ENCODE measurements at places on chromosomes 4 and X.

DNA sequence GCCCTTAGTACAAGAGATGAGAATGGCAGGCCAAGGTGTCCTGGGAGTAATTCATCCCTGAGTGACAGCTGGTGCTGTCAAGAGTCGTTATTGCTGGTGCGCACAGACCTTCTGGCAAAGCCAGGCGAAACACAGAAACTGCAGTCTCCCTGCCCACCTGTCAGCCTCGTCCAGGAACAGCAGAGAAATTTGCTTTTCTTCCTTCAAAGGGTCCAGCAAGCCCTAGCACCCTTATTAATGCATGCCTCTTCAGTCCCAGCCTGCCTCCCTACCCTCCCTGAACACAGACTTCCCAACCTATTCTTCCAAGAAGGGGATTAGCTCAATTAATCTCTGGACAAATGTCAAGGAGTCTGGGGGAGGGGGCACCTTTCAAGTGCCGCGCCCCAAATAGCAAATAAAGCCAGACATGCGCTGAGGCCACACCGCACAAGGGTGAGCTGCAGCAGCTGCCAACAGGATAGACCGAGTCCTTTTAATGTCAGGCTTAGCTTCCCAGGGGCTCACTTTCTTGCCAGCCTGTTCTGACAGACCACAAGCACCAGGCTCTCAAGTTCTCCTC is 250.7 kb upstream of the RASGEF1B start:
- DNase-seq: no peak

DNA sequence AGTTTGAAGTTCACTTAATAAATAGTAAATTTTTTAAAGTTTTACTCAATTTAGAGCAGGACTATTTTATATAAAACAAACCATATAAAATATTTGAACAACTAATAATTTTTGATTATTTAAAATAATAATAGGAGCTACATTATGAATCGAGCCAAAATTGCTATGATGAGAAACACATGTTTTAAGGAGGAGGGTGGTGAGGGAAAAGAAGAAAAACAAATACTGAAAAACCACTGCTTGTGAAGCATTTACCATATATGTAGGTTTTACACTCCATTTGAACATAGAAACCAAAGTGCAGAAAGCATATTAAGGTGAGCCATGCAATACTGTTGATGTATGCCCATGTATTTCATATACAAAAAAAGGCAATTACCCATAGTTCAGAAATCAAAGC is 448.9 kb downstream of the FSTL5 start:
- DNase-seq: no peak

GRCh38 chr4:159308566-159309340 is 205.9 kb downstream of the RAPGEF2 start:
- no peak for DNase-seq

GRCh38 chrX:154650221-154650510 is 3.2 kb downstream of the CTAG2 start:
- no peak for DNase-seq

DNA sequence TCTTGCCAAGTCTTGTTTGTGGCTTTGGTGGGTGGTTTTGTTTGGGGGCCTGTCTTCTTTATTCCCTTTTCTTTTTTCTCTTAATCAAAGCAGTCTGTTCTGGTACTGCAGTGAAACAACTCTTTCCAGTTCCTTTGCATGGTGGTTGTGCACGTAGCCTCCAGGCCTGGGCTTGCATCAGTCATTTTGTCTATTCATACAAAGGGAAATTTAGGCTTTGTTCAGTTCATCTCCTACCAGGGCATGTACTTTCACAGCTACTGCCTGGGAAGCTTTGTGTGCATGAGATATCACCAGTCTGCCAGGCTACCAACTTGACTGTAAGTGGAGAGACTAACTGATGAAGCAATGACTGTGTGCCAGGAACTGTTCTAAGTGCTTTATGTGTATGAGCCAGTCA is 8.5 kb downstream of the TRIM2 start:
- DNase-seq: no peak

DNA sequence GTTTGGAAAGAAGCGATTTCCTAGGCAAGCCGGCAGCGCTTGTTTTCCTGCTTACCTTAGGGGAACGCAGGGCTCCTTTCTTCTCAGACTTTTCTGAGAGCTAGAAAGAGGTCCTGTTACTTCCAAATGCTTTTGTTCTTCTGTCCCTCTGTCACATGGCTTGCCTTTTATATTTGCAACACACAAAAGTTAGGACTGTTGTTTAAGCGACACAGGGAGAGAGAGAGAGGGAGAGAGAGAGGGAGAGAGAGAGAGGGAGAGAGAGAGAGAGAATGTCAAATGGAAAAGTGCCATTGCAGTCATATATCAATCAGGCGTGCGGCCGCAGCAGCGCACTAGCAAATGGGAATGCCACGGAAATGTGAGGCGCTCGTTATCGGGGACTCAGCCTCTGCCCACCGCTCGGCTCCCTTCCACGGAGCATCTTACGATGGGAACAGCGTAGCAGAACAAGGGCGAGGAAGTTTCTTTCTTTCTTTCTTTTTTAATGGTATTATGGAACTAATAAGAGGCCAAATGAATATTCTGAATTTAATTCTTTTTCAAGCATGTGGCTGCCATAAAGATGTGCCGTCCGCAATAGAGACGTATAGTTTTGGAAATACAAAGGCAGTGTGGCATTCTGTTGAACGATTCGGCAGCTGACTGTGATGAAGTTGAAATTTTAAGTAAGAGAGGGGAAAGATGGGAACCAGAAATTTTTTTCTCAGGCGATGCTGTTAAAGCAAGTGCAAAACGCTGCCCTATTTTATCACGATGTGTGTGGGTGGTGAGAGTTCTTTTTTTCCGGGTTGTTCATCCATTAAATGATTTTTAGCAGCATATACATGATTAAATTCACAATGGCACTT is at the start of gene NDP:
Gene NDP, minus strand, starts transcription at position 142 of the 851 bp plus-strand sequence. CDS start 14,745 bp downstream, outside the sequence.
- DNase-seq: no peak

DNA sequence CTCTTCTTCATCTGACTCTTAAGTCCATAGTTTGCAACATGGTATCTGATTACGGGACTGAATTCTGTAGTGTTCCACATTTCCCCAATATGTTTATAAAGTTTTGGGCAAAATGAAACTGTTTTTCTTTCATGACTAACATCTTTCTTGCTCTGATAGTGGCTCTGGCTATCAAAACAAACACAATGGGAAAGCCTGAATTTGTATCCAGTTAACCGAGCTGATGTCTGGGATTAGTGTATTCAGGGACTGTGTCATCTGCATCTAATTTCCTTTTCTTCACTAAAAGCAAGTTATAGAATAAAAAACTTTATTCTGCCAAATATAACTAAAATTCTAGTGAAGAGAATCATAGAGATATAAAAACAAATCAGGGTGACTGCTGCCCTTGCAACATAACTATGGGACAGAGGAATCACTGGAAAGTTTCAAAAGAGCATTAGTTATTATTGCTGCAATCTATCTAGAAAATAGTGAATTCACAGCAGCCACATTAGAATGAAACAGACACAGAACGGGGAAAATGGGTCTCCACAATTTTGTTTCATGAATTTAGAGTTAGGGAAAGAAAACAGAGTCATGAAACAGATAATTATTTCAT is 61.3 kb downstream of the ANTXR2 start:
- DNase-seq: no peak

- DNase-seq: no peak
Observed at GRCh38 chrX:44974451-44974850, 101.5 kb downstream of the KDM6A start.

DNA sequence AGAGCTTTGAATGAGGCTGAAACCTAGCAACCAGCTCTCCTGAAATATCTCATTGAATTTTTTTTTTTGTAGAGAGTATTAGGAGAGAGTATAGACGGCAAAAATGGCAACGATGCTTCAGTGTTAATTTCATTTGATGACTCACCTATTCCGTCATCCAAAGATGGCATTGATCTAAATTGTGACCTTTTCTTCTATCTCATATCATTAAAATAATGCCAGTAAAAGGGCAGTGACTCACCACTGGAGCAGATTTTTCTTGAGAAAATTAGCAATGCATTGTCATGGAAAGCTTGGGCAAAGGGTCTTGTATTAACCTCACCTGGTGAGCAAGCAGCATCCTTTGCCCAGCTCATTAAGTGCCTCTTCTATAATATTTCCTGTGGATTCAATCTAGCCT is 19.6 kb downstream of the VMA21 start:
- DNase-seq: no peak

- DNase-seq: no peak
Observed at GRCh38 chrX:55713631-55714030, 3.9 kb upstream of the RRAGB start.

- DNase-seq: no peak
Observed at GRCh38 chrX:30887721-30888120, 1.3 kb downstream of the TAB3 start.

DNA sequence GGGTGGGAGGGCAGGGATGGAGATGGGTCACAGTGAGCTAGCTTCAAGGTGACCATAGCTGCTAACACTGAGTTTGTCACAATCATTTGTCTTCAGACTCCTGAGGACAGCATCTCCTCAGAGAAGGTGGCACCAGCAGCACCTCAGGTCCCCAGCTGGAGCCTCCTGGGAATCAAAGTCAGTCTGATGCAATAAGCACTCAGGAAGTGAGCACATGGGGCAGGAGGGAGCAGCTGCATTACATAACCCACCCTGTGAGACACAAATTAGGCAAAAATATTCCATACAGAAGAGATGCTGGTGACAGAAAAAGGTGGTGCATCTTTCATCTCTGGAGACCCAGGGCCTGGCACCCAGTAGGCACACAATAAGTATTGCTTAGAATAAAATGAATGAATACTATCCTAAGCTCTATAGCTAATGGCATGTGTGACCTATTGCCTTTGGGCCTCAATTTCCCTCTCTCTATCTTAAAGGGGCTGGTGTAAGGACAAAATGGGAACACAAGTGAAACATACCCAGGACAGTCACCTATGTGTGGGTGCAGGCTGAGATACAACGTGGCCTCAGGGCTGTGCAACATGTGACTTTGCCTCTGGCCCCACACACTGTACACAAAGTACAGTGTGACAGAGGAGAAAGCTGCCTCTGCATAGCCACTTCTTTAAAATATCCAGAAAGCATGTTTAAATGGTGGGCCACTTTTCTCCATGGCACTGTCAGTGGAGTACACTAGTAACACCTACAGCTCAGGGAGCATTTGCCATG is 37.1 kb downstream of the SLC39A8 start:
- DNase-seq: no peak

GRCh38 chrX:17923546-17923945 is 62.4 kb upstream of the RAI2 start:
- no peak for DNase-seq

GRCh38 chrX:38941675-38942074 is 140.4 kb downstream of the MID1IP1 start:
- no peak for DNase-seq

DNA sequence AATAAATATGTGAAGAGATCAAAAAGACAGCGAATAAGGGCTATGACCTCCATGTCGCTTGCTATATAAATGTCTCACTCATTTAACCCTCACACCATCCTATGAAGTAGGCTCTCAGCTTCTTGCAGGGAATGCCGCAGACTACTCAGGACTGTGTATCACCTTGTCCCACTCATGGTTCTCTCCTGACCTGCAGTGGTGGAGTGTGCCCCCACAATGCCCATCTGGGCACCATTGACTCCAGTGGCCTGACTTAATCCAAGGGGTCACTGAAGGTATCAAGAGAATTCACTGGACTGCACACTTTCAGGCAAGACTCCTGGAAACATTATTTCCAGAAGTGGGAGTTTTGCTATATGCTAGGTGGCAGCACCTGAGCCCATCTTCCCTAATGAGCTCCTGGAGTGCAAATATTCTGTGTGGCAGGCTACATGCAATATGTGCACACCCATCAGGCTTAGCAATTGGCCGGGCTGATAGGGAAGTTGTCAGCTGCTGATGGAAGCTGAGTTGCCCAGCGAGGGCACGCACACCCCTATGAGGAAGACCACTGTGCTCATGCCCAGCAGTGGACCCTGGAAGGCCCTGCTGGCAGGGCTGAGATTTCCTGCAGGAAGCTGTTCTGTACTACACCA is 8.2 kb upstream of the EFNB1 start:
- DNase-seq: no peak

GRCh38 chr4:4888695-4889094 is 29.2 kb downstream of the MSX1 start:
- DNase-seq: no peak

GRCh38 chr4:1291996-1292702 is 2.5 kb downstream of the MAEA start:
- DNase-seq: no peak

DNA sequence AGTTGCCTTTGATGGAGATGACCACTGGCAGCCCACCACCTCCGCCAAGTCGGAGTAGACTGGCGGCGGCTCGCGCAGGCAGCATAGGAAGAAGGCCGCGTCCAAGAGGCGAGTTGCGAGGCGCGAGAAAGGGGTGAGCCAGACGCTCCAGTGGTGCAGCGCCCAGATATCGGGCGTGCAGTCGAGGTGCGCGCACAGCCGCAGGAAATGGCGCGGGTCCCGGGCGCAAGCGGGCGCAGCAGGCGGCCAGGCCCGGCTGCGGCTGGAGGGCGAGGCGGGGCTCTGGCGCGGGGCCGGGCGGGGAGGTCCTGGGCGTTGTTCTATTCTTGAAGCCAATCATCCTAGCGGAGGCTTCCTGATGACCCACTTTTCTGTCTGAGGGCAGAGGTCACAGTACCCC is 13.2 kb upstream of the PGRMC1 start:
- no peak for DNase-seq

- DNase-seq: no peak
Observed at GRCh38 chr4:130600706-130601105, 1504.8 kb downstream of the C4orf33 start.

DNA sequence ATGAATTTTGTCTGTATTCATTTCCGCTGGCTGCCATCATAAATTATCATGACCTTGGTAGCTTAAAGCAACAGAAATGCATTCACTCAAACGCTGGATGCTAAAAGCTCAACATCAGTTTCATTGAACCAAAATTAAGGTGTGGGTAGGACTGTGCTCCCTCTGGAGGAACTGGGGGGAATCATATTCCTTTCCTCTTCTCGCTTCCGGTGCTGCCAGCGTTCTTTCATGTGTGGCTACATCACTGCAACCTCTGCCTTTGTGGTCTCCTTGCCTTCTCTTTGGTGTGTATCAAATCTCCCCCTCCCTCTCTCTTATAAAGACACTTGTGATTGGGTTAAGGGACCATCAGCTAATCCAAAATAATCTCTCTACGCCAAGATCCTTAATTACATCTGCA is 39.5 kb downstream of the NEIL3 start:
- DNase-seq: no peak

DNA sequence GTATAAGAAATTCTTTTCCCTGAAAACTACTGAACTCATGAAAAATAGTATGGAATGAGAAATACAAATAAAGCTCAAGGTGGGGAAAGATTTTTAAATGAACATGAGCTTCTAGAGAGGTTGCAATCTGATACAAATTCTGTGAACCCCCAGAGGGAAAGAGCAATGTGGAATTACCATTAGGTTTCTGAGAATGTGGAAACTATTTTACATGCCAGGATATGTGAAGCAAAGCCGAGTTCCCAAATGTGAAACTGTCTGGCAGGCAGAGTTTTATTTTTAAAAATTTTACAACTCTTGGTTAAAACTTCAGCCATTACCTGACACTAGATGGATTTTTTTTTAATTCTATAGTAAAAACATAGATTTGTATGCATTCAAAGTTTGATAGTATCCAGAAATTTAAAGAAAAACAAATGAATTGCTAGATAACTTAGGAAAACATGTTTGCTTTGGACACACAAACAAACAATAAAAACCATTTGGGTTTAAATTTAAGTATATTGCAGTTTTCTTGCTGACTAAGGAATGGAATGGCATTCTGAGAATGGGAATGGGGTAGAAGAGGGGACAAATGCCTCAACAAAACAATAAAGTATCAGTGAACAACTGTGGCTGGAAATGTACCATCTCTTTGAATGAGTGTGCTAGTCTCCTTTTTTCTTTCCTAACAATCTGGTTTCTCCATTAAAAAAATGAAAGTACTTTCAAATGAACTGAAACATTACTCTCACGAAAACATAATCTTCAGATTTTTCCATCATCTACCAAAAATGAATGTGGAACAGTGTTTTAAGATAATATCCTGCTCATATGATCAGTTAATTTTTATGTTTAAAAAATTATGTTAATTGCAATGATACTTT is 99.6 kb downstream of the PCDH18 start:
- DNase-seq: no peak

Data from non-pigmented ciliary epithelial cell (primary cell).